ENCODE measurements at places on chromosomes 7 and 10.

DNA sequence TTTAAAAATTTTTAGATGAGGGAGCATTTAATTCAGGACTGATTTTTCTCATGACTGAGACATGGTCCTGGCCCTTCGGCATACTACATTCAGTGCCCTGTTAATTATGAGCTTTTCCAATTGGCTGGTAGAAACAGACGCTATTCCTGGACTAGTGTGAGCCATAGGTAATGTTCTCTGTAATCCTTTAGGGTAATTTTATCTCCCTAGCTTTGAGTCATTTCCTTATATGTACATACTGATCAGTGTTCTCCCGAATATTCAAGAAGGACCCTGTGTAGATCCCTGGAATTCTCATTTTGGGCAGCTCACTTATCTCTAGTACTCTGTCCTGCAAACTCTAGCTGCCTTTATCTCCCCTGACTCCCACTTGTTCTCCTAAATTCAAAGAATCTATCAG is 92.6 kb upstream of the NPY start:
- no peak for DNase-seq

- DNase-seq = no peak
Measured at GRCh38 chr7:55131142-55131929, 112.5 kb downstream of the EGFR start.

DNA sequence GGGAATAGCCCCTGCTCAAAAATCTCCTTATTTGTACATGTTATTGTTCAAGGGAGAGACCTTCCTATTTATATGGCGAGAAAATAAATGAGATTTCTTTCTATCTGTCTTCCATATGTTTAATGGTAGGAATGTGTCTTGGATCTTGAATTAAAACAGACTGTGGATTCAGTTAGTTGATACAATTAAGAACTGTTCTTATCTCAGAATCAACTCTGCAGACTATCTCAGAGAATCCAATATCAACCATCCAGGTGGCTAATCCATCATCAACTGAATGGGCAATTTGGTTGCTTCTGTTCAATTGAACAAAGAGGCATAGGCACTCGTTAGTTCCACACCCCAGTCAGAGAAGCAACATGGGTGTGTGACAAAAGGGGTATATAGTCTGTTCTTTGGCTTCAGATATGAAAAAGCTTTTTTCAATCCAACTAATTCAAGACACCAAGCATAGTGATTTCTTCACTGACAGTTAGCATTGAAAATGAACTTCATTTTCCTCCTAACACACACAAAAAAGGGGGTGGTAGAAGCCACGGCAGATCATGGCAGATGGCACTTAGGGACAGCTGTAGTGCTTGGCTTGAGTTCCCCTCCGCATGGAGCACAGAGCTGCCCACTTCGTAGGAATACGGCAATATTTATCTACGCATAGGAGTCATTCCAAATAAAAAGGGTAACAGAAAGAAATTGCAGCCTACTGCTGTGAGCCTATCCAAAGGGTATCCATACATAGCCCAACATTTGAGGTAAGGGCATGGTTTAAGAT is 135.9 kb downstream of the KIAA1217 start:
- no peak for DNase-seq

- no peak for DNase-seq
Measured at GRCh38 chr10:102588875-102589274, 55.4 kb upstream of the TRIM8 start.

DNA sequence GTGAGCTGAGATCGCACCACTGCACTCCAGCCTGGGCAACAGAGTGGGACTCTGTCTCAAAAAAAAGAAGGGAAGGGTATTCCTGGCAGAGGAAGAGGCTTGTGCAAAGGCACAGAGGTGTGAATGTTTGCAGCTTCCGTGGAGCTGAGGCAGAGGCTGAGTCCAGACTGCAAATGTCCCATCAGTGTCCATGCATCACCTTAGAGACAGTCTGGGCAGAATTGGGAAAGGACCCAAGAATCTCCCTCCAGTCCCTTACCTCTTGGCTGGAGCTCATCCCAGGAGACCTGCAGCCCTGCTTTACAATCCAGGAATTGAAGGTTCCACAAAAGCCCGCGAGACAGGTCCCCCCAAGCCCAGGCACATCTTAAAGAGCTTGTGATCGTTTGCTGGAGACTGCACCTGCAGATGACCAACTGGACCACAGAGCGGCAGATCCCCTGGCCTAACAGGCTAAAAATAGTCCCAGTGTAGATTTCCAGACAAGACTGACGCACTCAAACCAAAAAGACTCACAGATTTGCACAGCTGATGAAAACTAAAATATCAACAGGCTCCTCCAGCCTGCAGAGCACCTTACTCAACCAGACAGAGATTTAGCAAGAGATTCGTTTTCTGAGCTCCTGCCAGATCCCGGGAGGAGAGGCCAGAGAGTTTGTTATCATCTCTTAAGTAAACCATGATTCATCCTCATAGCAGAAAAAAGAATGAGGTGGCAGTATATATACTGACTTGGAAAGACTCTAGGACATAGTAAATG is 22.9 kb upstream of the NANOS1 start:
- no peak for DNase-seq

- DNase-seq = no peak
Measured at GRCh38 chr7:157771-158625, 34.4 kb upstream of the FAM20C start.

DNA sequence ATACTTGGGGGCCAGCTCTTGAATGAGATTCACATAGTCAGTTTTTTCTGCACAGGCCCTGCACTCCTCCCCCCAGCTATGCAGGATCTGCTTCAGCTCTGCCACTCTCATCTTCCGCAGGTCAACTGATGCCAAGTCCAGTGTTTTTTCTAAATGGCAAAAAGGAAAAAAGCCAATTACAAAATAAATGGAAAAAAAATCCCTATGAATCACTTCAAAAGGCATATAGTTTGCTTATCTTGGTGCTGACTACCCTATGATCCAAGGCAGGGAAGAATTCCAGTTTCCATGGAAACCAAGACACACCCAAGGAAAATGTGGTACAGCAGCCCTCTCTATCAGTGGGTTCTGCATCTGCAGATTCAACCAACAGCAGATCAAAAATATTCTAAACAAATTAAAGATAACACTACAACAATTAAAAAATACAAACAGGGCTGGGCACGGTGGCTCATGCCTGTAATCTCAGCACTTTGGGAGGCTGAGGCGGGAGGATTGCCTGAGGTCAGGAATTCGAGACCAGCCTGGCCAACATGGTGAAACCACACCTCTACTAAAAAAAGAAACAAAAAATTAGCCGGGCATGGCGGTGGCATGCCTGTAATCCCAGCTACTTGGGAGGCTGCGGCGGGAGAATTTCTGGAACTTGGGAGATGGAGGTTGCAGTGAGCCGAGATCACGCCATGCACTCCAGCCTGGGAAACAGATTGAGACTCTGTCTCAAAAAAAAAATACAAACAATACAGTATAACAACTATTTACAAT is 17.6 kb downstream of the CDNF start:
- no peak for DNase-seq

DNA sequence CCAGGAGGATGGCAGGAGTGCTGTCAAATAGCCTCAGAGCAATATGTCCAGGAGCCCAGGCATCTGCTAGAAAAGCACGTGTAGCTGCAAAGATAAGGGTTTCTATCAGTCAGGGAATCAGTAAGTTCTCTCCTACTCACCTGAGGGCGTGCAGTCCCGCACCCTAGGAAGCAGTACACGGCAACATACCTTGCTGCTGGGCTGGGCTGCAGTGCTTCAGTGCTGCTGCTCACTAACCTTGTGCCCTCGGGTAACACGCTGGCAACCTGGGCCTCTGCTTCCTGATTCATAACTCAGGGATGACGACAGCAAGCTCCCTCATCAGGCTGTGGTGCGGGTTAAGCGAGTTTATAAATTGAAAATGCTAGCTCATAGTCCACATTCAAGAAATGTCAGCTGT is 29.5 kb upstream of the CCNY start:
- DNase-seq = no peak

DNA sequence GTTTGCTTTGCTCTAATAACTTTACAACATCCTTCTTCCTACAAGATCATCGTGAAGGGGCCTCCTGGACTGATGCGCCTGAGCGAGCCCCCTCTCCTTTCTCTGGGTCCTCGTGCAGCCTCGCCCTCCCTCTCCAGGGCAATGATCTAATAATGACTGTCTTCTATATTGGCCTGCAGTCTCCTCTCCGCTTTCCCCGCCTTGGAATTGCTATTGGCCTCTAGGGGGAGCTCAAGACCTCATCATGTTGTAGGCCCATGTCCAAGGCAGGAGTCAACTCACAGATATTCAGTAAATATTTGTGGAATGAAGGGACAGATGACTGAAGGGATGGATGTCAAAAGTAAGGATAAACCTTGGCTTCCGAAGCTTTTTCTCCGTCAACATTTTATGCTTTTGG is 1180.3 kb downstream of the TYW1 start:
- no peak for DNase-seq

- DNase-seq = no peak
Measured at GRCh38 chr10:62426086-62426485, 51.9 kb downstream of the ZNF365 start.
